CD4-positive, alpha-beta T cell treated with Interferon alpha-2 for 1 hour (primary cell): ENCODE measurements at places on chromosomes 13 and 19.

DNA sequence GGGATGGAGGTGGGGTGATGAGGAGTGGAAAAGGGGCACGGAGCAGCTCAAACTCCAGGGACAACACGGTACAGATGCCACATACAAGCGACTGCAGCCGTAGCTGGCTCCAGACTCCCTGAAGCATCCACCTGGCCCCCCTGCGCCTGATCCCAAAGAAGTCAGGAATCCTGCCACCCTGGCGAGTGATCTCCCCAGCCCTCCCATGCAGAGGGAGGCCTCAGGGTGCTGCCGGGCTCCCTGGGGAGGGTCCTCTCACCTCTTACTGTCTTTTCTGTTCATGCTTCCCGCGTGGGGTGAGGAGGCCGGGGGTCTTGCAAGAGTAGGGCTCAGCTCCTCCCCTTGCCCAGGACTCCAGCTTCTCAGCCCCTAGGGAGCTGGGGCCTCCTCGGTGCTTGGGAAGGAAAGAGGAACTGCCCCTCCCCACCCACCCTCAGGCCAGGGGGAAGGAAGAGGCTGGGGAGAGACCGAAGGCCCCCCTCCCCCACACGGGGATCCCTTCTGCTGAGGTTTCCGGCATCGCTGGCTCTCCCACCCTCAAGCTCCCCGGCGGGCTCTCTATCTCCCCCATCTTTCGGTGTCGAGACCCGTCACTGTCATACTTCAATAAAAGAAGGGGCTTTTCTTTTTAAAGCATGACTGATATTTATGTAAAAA, at the start of gene RASGRP4:
Gene RASGRP4, minus strand, starts transcription at position 410 of the 657 bp plus-strand sequence. Its CDS starts 128 bp downstream, at position 282.
- DNase-seq, result peak; percentile 41

GRCh38 chr13:84315527-84315926, 433.3 kb upstream of the SLITRK1 start:
- DNase-seq, result no peak

GRCh38 chr19:48631225-48631624, 6.0 kb downstream of the DBP start:
- no peak for DNase-seq

DNA sequence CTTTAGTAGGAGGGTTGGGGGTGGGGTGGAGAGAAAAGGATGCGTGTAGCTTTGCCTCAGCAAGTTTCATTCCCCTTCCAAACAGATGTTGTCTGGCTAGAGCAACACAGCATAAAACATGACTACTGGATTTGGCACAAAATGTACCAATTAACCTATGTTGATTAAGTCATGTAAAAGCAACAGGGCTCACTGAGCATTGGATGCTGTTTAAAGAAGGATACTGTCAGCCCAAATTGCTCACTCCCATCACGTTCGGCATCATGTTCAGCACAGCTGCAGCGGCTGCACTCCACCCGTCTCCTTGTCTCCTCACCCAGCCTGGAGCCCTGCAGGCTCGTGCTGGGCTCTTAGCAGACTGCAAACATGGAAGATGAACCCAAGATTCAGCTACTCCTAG, 77.5 kb downstream of the DLEU7 start:
- no peak for DNase-seq

GRCh38 chr19:2628597-2628996, 73.9 kb downstream of the GNG7 start:
- no peak for DNase-seq

GRCh38 chr13:45325806-45326205, 15.2 kb downstream of the TPT1 start:
- DNase-seq, result no peak

GRCh38 chr13:97719736-97720135, 233.7 kb upstream of the IPO5 start:
- no peak for DNase-seq
